ENCODE measurements at places on chromosomes 5 and 9.

DNA sequence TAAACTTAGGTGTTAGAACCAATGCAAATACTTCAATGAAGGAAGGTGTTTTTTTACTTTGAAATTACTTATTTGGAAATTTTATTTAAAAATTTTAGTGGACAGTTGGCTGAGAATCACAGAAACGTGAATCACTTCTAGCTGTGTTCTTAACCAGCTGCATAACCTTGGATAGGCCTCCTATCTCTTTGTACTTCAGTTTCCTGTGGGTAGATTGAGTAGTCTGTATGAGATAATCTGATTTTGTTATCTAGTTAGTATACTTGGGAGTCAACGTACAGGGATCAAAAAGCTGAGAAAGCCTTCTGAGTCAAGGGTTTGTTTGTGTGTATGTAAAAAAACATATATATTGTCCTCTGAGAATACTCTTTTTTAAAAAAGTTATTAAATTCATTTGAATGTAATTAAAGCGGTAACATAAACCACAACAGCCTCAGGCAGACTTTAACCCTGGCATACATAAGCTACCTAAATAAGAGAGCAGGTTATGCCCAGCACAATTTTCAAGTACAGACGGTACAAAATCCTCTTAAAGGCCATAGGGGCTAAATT lies 38.1 kb upstream of the ZCCHC7 start:
- no peak for DNase-seq

- peak; percentile 99 for DNase-seq
Observed at GRCh38 chr5:138575194-138576015, at the start of gene HSPA9. TSS of gene HSPA9 (minus strand) at chr5:138575401. CDS start at chr5:138575318, 83 bp downstream.

GRCh38 chr9:101618698-101619097 lies 23.9 kb upstream of the PPP3R2 start:
- no peak for DNase-seq

GRCh38 chr9:90926936-90927335 lies 125.3 kb downstream of the SYK start:
- DNase-seq: no peak

- no peak for DNase-seq
Observed at GRCh38 chr5:11050596-11051304, 289.7 kb upstream of the DAP start.

DNA sequence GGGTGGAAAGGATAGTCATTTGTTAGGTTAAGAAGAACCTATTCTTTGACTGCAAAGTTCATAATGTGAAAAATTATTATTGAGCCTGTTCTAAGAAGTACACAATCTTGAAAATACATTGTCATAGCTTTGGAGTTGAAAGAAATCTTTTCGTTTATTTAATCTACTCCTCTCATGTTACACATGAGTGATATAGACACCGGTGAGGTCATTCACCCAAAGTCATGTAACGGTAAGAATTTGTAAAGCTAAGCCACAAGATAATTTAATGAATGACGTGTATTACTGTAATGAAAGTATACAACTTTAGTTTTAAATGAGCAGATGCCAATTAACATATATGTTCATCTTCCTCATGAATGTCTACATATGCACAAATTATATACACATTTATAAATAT lies 284.1 kb upstream of the PDE4D start:
- no peak for DNase-seq

- DNase-seq: no peak
Observed at GRCh38 chr9:1995084-1995483, 20.1 kb upstream of the SMARCA2 start.

- DNase-seq: no peak
Observed at GRCh38 chr5:174972291-174972690, 247.9 kb downstream of the MSX2 start.

- peak; percentile 73 for DNase-seq
Observed at GRCh38 chr5:146751781-146752401, 126.7 kb downstream of the PPP2R2B start.

GRCh38 chr9:26158631-26159150 lies 480.4 kb upstream of the TUSC1 start:
- DNase-seq: no peak

- DNase-seq: no peak
Observed at GRCh38 chr9:12657998-12658397, 35.2 kb upstream of the TYRP1 start.

GRCh38 chr5:89028595-89029285 lies 145.8 kb upstream of the MEF2C start:
- no peak for DNase-seq

DNA sequence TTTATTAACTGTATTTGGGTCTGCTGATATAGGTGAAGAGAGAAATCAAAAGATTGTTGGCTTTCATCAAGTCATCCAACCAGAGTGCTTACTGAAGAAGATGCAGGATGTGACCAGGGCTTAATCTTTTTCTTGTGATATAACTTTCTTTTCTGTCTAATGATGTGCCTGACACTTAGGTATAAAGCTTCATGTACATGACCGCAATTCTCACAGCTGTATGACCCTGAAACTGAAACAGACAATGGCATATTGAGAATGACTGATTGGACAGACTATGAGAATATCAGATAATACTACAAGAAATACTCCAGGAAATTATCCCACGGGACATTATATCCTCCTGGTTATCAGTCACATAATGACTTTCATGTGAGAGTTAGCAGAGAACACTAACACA lies 32.5 kb upstream of the FAM174A start:
- DNase-seq: no peak

- no peak for DNase-seq
Observed at GRCh38 chr5:2591777-2592453, 159.6 kb downstream of the IRX2 start.

DNA sequence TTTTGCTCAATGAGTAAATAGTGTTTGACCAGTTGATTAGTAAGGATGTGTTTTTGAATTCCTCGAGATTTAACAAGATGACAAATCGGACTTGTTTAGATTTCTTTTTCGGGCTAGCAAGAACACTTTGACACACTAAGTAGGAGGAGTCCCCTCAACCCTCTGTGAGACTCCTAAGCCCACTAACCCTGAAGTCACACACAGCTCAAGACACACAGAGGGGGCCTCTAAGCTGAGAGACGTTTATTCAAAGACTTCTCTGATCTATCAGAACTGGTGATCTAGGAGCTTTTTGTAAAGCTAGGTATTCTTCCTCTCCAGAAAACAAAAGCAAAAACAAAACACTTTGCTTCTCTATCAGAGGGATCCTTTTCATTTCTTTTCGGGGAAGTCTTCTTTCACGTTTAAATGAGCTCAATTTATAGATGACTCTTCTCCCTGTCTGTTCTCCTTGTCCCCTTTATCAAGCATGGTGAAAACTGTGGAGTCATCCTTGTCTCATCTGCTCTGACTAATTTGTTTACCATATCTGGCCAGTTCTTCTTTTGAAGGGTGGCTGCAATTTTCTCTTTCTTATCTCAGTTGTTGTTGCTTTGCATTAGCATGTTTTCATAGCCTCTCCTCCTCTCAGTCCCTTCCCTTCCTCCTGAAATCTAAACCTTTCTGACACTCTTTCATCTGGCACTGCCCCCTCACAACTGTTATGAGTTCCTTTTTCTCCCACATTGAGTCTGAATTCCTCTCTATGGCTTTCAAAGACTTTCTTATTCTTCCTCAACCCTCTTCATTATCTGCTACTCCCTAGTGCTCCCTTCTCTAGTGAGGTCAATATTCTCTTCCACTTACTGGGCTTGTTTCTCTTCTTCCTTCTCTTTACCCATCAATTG lies 68.5 kb upstream of the RAI14 start:
- no peak for DNase-seq

GRCh38 chr5:172777881-172778814 lies 7.2 kb upstream of the DUSP1 start:
- DNase-seq: peak; percentile 52

DNA sequence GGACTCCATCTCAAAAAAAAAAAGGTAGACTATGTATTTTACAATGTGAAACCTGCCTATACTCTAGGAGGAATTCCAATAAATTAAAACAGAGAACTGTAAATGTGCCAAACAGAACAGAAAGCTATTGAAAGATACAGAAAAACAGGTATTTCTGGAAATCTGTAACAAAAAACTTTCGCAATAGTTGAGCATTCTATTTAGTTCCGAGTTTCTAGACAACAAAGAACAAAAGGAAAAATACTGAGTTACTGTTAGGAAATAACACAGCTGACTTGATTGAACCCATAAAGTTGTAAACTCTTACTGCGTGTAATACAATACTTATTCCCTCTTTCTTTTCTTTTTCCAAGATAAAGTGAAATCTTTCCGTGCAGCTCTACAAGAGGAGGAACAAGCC lies 18.6 kb downstream of the DIMT1 start:
- DNase-seq: no peak

DNA sequence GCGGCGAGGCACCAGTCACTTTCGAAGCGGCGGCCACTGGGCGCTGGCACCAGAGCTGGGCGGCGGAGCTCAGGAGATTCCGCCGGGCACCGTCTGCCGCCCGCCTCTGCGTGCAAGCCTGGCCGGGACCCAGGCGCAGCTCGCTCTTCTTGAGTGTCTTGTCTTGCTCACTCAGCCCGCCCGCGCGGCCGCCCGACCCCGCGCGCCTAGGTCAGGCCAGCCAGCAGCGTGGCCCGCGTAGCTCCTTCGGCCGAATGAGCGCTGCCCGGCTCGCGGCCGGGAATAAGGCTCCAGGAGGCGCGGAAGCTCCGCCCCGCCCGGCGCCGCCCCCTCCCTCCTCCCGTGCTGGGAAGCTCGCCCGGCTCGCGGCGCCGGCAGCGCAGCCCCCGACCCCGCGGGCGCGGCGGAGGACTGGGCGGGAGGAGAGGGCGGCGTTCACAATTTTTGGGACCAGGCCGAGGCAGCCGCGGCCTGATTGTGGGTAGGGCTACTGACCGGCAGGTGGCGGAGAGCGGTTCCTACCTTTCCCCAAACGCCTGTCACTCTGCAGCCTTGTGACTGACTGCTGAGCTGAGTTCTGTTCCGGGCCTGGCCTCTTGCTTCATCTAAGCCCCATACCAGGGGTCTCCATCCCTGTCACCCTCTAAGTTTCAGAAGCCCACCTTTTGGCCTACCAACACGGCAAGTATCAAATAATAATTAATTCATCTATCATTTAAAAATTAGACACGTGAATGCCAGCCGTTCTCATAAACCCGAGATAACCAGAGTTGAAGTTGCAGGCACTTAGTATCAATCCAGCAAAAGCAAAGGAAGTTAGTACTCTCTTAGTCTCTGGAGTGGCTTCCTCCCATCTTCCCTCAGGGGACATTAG lies at the start of gene HBEGF:
Gene HBEGF (minus strand): TSS at position 256 of the 874 bp plus-strand sequence. CDS start 275 bp downstream, outside the sequence.
- peak; percentile 62 for DNase-seq

- no peak for DNase-seq
Observed at GRCh38 chr9:137748311-137748710, 129.3 kb upstream of the CACNA1B start.

- DNase-seq: peak; percentile 44
Observed at GRCh38 chr9:129006328-129007034, 21.6 kb downstream of the SH3GLB2 start.

DNA sequence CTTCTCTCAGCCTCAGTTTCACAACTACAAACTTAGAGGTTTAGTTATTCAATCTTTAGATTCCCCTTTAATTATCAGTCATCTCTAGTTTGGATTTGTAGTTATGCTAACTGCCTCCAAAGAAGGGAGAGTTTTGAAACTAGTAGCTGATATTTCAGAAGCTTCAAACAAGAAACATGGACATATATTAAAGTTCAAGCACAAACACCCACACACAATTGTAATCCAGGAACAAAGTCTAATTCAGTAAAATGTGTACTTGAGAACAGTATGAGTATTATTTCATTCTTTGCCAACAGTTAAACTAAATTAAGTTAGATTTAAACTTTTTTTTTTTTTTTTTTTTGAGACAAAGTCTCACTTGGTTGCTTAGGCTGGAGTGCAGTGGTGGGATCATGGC lies 71.2 kb upstream of the ABCA1 start:
- no peak for DNase-seq

DNA sequence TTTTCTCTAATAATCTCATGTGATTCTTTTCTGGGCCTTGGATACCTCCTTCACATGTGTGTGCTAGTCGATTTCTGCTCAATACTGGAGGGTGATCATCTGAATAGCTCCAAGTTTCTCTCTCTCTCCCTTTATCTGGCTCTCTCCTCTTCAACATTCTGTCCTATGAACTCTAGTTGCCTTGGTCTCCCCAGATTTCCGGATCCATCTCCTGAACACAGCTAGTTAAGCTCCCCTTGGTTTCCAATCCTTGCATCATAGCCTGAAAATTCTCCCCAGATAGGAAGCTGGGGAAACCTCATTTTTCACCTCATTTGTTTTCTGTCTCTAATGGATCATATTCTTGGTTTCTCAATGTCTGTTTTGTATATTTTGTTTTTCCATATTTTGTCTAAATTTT lies 832.3 kb downstream of the MTRR start:
- no peak for DNase-seq

DNA sequence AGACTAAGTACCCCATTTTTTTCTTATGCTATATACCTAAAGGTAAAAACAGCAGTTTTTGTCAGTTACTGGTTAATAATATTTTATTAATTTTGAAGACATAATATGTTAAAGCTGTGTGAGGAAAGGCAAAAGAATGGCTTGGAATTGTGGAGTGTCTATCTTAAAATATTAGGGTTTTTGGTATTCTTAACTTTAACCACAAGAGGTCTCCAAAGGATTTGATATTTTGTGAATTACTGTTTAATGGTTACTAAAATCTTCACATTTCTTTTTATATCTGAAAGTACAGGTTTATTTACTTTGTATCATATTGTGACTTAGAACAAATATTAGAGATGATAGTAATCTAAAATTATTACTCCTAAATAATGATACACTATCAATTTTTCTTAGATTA lies 32.0 kb upstream of the DHFR start:
- no peak for DNase-seq

DNA sequence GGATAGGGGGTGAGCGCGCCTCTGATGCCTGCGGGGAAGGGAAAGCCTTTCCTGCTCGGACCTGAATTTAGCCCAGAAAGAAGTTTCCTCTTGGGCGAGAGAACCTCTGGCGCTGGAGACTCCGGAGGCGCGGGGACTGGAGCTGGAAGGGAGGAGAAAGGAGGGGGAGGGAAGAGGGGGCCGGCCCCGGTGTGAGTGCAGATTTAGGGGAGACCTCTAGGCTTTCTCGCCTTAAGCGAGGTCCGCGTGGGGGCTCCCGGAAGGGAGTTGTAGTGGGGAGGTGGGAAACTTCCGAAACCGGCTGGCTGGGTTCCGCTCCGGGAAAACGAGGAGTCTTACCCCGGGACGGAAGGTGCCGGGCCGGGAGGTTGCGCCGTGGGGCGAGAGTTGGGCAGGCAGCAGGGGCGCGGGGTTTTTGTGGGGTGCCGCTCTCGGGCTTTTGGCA lies 1.3 kb downstream of the PCSK5 start:
- DNase-seq: no peak

DNA sequence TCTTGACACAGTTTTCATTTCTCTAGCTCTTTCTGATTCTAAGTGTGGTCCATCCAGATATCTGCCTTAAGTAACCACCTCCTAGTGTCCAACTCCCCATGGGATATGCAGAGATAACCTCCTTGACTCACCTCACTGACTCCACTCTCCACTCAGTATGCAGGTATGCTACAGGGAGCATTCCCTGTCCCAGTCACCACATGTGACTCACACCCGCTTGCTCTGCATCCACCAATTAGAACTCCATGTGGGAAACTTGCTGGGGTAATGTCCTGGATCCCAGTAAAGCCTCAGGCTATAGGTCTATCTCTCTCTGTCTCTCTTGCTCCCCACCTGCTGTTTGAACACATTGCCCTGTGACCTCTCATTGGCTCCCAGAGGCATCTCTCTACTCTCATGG lies 563.9 kb downstream of the HTR1A start:
- no peak for DNase-seq
